ENCODE measurements at places on chromosomes 6 and 20.

GRCh38 chr6:78599526-78599925 is 267.8 kb upstream of the IRAK1BP1 start:
- no peak for DNase-seq

DNA sequence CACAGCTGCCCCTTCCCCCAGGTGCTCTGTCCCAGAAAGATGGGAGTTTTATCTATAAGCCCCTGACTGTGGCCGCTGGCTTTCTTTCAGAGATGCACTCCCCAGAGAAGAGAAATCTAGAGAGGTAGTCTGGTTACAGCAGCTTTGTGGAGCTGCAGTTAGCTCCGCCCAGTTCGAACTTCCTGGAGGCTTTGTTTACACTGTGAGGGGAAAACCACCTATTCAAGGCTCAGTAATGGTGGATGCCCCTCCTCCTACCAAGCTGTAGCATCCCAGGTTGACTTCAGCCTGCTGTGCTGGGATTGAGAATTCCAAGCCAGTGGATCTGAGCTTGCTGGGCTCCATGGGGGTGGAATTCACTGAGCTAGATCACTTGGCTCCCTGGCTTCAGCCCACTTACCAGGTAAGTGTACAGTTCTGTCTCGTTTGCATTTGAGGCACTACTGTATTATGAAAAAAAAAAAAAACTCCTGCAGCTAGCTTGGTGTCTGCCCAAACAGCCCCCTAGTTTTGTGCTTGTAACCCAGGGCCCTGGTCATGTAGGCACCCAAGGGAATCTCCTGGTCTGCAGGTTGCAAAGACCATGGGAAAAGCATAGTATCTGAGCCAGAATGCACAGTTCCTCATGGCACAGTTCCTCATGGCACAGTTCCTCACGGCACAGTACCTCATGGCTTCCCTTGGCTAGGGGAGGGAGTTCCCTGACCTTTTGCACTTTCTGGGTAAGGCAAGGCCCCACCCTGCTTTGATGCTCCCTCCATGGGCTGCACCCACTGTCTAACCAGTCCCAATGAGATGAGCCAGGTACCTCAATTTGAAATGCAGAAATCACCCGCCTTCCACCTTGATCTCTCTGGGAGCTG is 275.0 kb downstream of the CENPW start:
- no peak for DNase-seq

GRCh38 chr20:57787990-57788781 is 78.4 kb upstream of the PMEPA1 start:
- DNase-seq = no peak

DNA sequence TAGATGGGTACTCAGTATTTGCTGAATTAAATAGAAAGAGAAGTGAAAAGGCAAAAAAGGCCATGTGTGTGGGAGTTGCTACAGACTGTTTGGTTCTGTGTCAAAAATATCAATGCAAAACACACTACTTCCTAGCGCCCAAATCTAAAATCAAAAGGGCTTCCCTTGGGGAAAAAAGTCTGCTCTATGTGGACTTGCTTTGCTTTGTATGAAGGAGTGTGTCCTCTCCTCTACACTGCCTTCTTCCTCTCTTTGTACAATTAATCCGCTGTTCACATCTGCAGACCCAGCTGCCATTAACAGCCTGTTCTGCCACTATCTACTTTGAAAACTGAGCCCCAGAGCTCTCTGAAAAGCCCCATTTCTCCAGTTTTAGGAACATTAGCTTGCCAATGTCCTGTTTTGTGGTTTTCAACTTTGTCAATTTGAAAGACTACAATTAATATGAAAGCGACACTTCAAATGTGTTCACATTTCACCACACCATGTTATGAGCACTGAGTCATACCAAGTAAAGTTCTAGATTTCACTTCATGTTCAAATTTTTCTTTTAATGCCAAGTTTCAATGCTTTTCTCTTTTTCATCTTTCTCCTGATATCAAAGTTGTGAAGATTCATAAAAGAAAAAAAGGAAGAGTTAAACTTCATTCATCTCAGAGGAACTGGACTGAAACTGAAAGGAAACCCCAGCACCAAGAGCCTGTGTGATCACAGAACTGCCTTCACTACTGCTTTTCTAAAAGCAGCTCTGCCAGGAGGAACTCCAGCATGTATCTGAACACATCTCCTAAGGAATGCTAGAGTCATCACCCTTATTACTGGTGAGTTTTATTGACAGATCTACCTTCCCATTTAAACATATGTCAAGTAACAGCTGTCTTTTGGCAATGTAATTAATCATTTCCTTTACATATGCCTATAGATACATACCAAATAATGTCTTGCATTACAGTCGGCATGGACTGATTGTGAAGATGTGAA is 102.6 kb downstream of the KIF13A start:
- DNase-seq = no peak

All from CD4-positive, alpha-beta T cell treated with Interleukin-4 for 4 hours (primary cell).